ENCODE measurements at places on chromosomes 1 and 21. TPM values are rescaled to one million over a fixed set of nuclear protein-coding genes. Genes with fewer than 3 reads are reported as not detected.

PCP4 gene
- 1.5 TPM for total RNA-seq

CD1E gene
- total RNA-seq: not detected

TIE1 gene
- 62.3 TPM for total RNA-seq

FALEC gene
- not detected for total RNA-seq

COL6A2 gene
- 888 TPM for total RNA-seq

TLR5 gene
- total RNA-seq: 5.9 TPM

Measured in tongue (tissue), 3 donors.